ENCODE measurements at places on chromosomes 11 and 22. TPM values are rescaled to one million over a fixed set of nuclear protein-coding genes. Genes with fewer than 3 reads are reported as not detected.

Gene ARHGAP8
- total RNA-seq, result 0.03 TPM

Gene OR52H1
- 0.91 TPM for total RNA-seq

Gene LDHAL6A
- not detected for total RNA-seq

Gene ANO1
- 3.8 TPM for total RNA-seq
